ENCODE measurements at places on chromosomes 16 and 17. TPM values are rescaled to one million over a fixed set of nuclear protein-coding genes. Genes with fewer than 3 reads are reported as not detected.

DNA sequence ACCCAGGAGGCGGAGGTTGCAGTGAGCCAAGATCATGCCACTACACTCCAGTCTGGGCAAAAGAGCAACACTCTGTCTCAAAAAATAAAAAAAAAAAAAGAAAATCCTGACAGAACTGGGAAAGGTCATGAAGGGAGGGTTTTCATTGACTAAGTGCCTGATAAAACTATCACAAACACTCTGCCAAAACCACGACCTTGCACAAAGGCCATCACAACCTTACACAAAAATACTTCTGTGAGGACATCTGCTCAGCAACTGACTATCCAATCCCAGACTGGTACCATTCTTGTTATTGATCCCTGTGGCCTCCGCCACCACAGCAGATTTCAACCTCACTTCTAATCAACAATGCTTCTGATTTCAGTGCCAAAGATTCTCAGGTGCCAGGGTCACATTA, 40.1 kb downstream of the MPHOSPH6 start:
- no peak for DNase-seq

- no peak for DNase-seq
Observed at GRCh38 chr17:73030995-73031394, 61.5 kb downstream of the SLC39A11 start.

DNA sequence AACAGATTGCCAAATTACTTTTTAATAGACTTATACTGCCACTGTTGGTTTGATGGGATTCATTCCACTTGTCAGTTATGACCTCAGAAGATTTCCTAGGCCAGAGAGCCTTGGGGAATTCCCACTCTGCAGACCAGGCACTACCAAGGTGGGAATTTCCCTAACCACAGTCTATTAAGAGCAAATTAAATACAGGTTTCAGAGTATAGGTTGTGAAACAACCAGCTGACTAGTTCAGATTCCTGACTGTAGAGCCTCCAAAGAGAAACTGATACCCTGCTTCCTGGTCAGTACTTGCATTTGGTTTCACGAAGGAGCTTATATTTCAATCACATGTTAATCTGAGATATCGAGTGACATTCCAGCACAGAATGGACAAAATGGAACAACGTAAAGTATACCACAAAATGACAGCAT, 186.5 kb downstream of the STX8 start:
- peak; percentile 18 for DNase-seq

- no peak for DNase-seq
Observed at GRCh38 chr17:74769856-74770497, 6.2 kb downstream of the NAT9 start.

DNA sequence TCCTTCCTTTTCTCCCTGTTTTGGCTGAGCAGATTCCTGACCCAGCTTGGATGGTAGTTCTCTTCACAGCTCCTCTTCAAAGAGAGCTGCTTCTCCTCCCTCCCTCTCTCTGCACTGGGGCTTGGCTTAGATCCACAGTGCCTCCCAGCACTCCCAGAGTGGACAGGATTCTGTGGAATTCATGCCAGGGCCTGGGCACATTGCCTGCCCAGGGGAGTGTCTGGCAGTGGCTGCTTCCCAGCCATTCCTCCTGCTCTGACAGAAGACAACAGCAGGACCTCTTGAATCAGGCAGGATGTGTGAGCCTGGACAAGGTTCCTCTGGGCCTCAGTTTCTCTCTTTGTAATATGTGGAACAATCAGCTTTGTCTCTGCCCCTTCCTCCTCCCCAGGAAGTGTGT, 4.5 kb upstream of the MMP28 start:
- peak; percentile 54 for DNase-seq

DNA sequence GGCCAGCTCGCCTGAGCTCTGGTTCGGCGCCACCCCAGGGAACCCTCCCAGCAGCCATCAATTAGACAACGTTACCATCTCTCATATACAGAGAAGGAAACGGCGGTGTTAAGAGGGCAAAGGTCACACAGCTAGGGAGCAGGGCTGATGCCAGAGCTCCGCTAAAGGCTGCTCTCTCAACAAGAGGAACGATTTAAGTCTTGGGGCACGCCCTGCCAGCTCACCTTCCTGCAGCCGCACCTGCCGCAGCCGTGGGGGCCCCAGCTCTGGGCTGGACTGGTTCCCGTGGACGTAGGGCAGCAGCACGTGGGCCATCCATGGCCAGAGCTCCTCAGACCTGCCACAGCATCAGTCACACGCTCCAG, 43.5 kb downstream of the PKD1 start:
- DNase-seq: no peak

DNA sequence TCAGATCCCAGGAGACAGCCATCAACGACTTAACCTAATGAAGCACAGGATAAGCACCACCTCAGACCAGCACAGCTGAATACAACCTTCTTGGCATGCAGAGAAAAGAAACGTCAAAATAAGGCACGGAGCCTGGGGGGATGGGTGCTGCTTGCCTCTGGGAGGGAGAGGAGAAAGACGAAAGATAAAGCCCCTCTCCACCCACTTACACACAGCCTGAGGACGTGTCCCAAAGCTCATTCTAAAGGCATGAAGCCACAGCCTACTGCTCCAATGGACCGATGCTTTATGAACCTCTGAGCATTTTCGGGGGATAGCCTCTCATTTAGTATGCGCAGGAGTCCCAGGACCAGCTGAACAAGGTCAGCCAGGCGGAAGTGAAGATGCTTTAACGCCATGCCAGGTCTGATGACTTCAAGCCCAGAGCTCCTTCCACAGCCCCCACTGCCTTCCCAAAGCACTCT, 31.1 kb downstream of the ST3GAL2 start:
- DNase-seq: no peak

Gene CRISPLD2
- 53.7 TPM for polyA plus RNA-seq

Gene TMC8
- polyA plus RNA-seq: 15.7 TPM

Gene TACO1
- polyA plus RNA-seq: 16.9 TPM

Gene KRTAP1-1
- polyA plus RNA-seq: not detected

Gene XYLT1
- polyA plus RNA-seq: 1.4 TPM

Gene MT1G
- 118 TPM for polyA plus RNA-seq
